ENCODE measurements at places on chromosomes 11 and 22.

- no peak for DNase-seq
Measured at GRCh38 chr11:66581261-66581660, 11.6 kb downstream of the CCDC87 start.

DNA sequence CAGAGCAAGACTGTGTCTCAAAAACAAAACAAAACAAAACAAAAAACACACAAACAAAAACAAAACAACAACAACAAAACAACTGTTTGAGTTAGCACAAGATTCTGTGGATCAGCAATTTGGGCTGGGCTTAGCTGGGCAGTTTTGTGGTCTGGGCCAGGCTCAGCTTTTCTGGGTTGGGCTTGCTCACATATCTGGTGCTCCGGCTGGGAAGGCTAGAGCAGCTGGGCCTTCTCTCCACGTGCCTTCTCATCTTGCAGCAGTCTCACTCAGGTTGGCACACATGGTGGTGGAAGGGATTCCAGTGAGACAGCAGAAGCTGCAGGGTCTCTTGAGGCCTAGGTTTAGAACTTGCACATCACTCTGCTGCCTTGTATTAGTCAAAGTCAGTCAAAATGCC is 35.7 kb downstream of the EIF3F start:
- no peak for DNase-seq

DNA sequence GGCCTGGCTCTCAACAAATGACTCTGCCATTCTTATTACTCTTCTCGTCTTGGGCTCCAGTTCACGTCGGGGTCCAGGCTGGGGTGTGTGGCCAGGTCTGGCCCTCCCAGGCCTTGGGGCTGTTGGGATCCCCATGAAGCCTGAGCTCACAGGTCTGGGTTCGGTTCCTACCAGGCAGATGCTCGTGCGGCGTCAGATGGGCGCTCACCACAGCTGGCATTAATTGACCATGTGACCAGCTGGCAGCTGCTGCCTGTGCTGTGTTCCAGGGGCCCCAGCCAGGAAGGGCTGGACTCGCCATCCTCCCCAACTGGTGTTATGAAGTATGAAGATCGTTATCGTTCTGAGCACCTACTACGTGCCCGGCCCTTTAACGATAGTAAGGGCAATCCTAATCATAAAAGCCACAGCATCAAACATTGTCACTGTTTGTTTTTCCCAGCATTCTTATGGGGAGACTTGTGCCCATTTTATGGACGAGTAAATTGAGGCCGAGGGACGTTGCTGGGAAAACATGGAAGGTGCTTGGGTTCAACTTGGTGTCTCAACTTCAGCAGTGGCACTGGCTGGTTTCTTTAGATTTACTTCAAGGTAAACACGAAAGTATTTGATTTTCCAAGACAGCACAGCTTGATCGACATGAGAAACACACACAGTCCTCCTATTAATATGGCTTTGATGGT is 26.8 kb upstream of the CACNG2 start:
- no peak for DNase-seq

GRCh38 chr22:29530716-29531115 is 22.8 kb downstream of the THOC5 start:
- no peak for DNase-seq

- DNase-seq, result no peak
Measured at GRCh38 chr22:36376265-36376664, 11.5 kb downstream of the MYH9 start.

DNA sequence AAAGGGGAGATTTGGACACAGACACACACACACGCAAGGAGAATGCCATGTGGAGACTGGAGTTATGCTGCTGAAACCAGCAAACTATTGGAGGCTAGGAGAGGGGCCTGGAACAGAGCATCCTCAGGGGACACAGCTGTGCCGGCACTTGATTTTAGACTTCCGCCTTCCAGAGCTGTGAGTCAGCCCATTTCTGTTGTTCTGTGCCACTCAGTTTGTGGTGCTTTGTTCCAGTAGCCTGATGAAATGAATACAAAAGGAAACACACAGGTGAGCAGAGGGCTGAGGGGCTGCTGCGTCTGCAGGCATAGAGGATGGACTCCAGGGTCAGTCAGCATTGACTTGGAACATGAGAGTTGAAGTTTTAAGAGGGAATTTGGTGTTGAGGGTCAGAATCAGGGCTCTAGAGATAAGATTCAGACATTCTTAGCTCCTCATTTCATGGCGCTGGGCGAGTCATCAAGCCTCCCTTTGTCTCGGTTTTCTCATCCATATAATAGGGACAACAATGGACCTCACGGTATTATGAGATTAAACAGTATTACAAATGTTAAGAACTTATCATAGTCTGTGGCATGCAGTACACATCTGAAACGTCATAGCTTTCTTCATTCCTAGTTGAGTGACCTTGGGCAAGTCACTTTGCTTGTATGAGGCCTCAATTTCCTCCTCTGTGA is 191.0 kb downstream of the MIAT start:
- no peak for DNase-seq

Data from lower lobe of right lung (tissue), 2 donors.